Activated naive CD4-positive, alpha-beta T cell treated with anti-CD3 and anti-CD28 coated beads, Interleukin-2, amount 50 U/mL, for 72 hours (primary cell): ENCODE measurements at places on chromosomes 1 and 21. TPM values are rescaled to one million over a fixed set of nuclear protein-coding genes. Genes with fewer than 3 reads are reported as not detected.

AVPR1B gene
- not detected for total RNA-seq

MAP1LC3C gene
- not detected for total RNA-seq

RGSL1 gene
- not detected for total RNA-seq

RBP7 gene
- not detected for total RNA-seq
